ENCODE measurements at places on chromosomes 11 and 22.

- no peak for DNase-seq
Measured at GRCh38 chr11:46378811-46379481, 2.5 kb upstream of the MDK start.

DNA sequence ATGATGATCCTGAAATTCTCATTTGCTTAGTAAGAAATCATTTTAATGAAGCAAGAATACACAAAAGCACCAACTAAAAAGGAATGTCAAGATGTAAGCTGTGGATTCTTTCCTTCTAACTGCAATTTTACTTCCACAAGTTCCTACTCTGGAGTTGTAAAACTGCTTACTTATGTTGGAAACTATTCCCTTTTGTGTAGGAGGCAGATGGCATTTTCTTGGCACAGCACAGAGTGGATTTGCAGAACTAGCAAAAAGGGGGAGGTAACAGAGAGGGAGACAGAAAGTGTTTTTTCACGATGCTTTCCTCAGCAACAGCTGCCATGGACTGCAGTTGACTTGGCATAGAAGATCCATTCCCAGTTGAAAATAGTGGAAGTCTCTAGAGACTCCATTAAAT lies 1112.0 kb upstream of the RAG2 start:
- no peak for DNase-seq

DNA sequence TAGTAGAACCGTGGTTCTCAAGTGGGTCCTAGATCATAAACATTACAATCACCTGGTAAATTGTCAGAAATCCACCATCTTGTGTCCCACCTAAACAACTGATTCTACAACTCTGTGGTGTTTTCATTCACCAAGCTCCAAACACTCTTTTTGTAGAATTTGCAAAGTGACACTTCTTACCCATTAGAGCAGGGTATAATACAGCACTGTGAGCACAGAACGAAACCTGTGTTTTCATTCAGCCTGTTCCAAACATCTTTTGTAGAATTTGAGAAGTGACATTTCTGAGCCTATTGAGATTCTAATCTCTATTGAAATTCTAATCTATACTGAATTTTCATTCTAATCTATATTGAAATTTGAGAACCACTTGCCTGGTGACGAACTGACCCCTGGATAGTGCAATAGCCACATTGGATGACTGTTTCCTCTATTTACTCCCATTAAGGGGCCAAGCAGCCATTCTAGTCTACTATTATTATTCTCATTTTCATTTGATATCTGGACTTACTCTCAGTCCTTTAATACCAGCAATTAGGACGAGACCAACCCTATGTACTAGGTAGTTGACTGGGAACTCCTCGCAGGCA lies 616.6 kb downstream of the LRRC4C start:
- DNase-seq: no peak

DNA sequence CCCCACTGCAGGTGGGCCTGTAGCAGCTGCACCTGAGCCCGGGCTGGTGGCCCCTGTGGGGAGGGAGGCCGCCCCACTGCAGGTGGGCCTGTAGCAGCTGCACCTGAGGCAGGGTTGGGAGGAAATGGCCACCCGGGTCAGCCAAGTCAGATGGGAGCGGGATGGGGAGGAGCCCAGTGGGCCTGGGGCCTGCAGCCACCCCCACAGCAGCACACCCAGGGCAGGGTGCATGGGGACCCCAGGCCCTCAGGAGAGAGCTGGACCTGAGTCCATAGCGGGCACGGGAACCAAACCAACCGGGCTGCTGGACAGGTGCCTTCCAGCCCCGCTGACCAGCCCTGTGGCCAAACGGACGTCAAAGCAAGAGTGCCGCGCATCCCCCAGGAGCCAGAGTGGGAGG lies 61.7 kb downstream of the BRD1 start:
- no peak for DNase-seq

DNA sequence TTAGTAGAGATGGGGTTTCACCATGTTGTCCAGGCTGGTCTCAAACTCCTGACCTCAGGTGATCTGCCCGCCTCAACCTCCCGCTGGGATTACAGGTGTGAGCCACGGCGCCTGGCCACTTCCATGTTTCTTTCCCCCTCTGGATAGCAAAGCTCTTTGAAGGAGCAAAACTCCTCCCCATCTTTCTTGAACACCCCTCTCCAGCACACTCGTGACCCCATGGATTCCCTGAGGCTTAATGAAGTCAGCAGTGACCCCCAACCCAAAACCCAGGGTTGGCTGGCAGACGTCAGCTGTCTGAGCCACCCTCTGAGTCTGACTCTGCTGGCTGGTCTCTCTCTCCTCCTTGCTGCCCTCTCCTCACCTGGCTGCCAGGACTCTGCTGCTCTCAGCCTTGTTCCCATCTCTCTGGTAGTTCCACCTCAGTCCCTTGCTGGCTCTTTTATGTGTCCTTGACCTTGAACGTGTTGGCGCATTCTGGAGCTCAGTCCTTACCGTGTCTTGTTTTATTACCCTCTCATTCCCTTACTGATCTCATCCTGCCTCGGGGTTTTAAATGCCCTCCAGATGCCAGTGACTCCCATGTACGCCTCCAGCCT lies 44.5 kb downstream of the PARVG start:
- no peak for DNase-seq

DNA sequence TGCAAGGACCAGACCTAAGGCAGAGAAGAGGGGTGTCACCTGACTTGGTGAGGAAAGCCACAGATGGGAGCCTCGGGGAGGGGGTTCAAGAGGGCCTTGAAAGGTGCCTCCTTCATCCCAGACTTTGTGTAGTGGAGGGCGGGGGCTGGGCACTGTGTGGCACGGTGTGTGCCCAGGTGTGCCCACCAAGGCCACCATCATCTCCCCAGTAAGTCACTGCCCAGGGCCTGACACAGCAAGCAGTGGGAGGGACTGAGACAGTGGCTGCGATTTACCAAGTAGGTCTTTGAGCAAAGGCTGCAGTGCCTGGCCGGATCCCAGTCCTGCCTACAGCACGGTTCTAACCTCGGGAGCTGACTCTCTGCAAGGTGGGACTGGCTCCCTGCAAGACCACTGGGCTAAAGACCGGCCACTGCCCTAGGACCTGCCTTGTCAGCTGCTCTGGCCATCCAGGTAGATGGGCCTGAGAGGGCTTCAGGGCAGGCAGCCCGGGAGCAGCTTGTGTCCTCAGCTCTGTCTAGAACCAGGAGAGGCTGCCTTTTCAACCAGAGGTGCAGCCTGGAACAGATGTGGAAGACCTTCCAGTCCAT lies 1.4 kb downstream of the OSM start:
- DNase-seq: no peak

- DNase-seq: no peak
Measured at GRCh38 chr11:92692826-92693546, 276.5 kb upstream of the MTNR1B start.

DNA sequence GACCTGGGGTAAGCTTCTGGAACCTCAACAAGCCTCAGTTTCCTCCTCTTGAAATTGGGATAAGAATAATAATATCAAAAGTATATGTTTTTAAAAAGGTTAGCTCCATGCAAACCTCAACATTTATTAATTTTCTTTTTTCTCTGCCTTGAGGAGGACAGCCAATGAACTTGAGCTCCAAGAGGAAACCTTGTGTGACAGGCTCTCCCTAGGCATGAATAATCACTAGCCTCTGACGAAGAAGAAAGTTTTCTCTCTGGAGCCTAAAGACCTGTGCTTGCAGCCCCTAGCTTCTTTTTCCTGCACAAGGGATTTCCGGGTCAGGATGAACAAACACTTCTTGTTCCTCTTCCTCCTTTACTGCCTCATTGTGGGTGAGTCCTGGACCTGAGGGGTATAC lies at the start of gene PATE3:
PATE3 (plus strand) TSS at position 301 of the 400 bp plus-strand sequence; CDS start at position 326, 25 bp downstream.
- DNase-seq: no peak

DNA sequence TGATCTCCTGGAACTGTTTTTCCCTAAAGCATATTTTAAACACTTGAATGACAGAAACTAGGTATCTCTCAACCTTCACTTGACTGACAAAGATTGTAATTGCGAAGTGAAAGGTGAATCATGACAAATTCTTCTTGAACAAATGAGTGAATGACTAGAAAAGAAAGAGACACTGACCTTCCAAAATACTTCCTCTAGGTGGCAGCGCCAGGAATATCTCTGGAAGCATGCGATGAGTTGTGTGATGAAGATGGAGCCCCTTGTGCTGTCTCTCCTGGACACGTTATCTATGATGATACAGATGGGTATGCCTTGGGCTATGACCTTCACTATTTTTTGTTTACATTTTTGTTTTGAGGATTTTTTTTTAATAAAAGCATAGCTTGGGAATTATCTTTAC lies 7.0 kb upstream of the CASP12 start:
- no peak for DNase-seq
